Stimulated activated CD4-positive, alpha-beta T cell treated with anti-CD3 and anti-CD28 coated beads, TNF-alpha, amount 100 ng/mL, for 48 hours (primary cell): ENCODE measurements at places on chromosomes 3 and 15.

DNA sequence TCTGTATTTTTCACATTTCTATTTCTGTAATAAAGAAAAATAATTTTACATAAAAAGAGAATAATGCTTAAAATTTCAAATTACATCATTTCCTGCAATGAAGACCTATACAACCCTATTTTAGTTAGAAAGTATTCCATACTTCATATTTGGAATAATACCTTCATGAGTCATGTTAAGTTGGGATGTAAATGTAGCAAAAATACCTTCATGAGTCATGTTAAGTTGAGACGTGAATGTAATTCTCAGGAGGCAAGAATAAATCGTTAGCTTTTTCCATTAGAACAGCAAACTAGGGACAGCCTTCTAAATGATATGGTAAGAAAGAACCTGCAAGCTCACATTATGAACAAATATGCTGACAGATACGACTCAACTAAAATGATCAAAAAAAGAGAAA lies 91.9 kb downstream of the NAALADL2 start:
- DNase-seq = no peak

GRCh38 chr3:52784931-52785590 lies 7.7 kb downstream of the ITIH1 start:
- no peak for DNase-seq

DNA sequence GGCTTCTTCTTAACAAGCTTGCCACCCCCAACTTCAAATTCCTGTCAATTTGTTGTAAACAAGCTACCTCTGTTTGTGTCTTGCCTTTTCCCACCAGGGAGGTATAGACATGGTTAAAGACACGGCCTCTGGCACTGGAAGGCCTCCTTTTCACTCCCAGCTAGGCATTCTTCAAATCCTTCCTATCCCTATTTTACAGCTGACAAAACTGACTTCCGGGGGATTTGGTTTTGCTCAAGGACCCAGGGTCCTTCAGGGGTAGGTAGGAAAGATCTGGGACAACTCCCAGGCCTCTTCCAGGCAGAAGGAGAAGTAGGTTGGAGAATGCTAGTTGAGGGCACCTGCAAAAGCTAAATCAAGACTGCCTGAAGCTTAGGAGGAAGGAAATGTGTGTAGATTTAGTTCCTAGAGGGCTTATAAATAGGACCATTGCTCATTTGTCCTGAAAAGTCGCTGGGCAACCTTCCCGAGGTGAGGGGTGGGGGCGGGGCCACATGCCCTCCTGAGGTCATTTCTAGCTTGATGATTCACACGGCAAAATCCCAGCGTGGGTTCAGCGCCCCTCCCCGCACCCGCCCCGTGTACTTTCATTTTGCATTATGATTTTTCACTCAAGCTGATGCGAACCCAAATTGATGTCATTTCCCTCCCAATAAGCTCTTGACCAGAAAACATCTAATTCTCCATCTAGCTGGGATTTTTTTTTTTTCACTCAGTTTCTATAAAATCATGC lies 365.5 kb downstream of the SHQ1 start:
- peak; percentile 83 for DNase-seq

- no peak for DNase-seq
These were observed 65.8 kb upstream of the CADPS start for GRCh38 chr3:62940771-62941563.

DNA sequence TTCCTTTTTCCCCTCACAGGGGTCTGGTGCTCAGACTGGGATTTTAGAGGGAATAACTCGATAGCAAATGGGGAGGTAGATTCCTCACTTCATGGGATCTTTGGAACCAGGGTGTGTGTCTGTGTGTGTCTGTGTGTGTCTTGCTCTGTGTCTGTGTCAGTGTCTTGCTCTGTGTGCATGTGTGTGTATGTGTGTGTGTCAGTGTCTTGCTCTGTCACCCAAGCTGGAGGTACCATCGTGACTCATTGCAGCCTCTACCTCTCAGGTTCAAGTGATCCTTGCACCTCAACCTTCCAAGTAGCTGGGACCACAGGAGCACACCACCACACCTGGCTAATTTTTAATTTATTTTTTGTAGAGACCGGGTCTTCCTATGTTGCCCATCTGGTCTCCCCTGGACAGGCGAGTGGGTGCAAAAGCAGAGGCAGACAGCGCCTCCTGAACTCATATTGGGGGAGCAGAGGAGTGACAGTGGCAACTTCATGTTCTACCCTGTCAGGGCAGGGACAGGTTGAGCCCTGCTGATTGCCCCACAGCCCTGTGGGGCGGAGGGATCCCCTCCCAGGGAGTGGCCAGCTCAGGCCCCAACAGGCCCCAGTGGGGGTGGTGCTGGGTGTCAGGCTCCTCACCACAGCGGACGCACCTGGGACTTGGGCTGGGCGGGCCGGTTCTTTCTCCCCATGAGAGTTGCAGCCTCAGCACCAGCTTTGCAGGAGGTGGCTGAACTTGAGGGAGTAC lies 10.4 kb upstream of the SEMA4B start:
- DNase-seq = no peak

DNA sequence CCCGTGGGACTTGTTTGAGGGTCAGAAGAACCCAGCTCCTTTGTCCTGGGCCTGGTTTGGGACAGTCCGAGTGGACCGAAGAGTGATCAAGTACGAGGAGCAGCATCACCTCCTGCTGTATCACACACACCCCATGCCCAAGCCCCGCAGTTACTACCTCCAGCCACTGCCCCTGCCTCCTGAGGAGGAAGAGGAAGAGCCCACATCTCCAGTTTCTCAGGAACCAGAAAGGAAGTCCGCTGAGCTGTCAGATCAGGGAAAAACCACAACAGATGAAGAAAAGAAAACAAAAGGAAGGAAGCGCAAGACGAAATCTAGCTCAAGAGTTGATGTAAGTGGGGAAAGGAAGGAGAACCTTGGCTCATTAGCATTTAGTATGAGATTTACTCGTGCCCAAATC lies 3.3 kb upstream of the P2RY12 start:
- no peak for DNase-seq

- no peak for DNase-seq
These were observed 293.0 kb upstream of the TRIM42 start for GRCh38 chr3:140384876-140385275.

DNA sequence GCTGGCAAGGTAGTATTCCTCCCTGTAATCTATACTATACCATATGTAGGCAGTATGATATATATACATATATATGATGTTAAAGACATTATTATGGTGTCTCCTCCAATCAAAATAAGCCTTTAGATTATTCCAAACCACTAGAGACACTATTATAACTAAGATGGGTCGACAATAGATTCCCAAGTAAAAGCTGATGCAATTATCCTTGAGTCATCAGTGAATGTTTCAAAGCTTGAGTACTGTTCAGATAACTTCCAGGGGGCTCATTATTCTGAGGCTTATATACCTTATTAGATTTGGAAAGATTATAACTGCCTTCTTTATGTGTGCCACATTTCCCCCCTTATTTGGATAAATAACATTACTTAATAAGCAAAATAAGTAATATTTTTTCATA lies 11.9 kb upstream of the C3orf38 start:
- no peak for DNase-seq
